ENCODE measurements at places on chromosomes 4 and X.
A peak's percentile ranks its signal among the peaks of the same experiment; 100 is the strongest.

DNA sequence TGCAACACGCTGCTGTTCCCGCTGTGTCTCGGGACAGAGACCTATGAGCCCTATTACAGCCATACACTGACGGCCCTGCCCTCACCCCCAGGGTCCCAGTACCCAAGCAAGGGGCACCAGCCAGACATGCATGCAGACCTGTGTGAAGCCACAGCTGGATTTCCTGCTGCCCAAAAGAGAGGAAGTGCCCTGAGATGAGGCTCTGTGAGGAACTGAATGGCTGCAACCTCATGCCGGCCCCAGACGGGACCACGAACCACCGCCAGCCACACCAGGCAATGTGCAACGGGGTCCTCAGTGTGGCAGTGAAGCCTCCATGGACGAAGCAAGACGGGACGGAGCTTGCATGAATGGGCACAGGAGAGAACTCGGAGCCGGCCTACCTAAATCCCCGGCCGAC is 21.1 kb downstream of the CTBP1 start:
- no peak for DNase-seq

GRCh38 chr4:138579146-138579545 is 337.0 kb upstream of the SLC7A11 start:
- no peak for DNase-seq

DNA sequence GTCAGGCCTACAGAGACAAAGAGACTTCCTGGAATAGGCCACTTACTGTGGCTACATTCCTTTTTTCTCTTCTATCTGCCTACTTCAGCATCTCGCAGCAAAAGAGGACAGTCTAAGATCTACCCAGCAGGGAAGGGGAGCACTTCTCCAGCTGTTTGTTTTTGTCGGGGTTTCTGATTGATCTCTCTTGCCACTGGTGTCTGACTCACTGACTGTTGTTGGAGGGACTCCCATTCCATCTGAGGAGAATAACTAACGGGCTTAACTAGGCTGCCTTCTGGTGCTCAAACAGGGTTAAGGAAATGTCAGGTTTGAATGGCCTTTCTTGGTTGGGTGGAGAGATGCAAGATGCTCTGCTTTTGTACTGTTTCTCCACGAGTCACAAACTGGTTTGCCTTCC is 100.2 kb upstream of the TMEM164 start:
- no peak for DNase-seq

- DNase-seq, result no peak
These were observed 14.0 kb downstream of the SORCS2 start for GRCh38 chr4:7206385-7206784.

DNA sequence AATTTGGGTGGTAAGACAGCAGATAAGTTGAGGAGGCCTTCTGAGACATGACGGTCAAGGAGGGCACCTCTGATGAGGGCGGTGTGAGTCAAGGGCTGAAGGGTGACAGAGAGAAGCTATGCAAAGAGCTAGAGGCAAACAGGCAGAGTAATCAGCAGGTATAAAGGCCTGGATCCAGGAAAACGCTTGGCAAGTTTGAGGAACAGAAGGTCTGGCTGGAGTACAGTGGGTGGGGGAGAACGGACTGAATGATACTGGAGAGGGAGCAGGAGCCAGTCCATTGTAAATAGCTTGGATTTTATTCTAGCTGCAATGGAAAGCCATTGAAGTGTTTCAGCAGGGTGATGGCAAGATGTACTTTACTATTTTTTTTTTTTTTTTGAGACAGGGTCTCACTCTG is 39.3 kb downstream of the RAB33B start:
- DNase-seq, result no peak

- DNase-seq, result peak; percentile 18
These were observed 42.4 kb downstream of the FNIP2 start for GRCh38 chr4:158811216-158811540.

GRCh38 chrX:119708936-119709335 is 16.0 kb upstream of the SEPTIN6 start:
- DNase-seq, result no peak

DNA sequence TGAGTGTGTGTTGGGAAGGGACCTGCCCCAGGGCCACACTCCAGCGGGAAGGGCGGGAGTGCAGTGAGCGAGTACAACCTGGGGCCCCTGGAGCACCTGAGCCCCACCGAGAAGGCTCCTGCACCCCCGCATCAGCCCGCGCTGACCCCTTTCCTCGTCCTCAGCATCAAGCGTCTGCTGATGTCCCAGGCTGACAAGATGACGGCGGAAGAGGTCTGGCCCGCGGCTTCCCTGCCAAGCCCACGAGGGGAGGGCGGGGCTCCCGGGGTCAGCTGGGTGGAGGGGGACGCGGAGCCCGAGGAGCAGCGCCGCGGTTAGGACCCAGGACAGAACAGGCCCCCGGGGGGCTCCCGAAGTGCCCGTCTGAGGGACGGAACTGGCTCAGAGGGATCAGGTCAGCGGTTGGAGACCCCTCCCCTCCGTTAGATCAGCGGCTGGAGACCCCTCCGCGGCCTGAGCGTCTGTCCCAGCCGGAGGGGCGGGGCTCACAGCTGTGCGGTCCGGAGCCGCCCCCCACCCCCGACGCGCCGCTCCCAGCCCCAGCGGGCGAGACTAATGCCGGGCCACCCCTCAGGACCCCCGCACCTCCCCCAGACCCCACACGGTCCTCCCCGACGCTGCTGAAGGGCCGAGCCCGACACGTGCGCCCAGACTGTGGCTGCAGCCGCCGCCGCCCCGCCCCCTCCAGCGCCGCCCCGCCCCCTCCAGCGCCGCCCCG is 6.7 kb downstream of the MYL5 start:
- DNase-seq, result no peak

GRCh38 chr4:41360214-41360920 is 103.6 kb downstream of the UCHL1 start:
- peak; percentile 27 for DNase-seq

DNA sequence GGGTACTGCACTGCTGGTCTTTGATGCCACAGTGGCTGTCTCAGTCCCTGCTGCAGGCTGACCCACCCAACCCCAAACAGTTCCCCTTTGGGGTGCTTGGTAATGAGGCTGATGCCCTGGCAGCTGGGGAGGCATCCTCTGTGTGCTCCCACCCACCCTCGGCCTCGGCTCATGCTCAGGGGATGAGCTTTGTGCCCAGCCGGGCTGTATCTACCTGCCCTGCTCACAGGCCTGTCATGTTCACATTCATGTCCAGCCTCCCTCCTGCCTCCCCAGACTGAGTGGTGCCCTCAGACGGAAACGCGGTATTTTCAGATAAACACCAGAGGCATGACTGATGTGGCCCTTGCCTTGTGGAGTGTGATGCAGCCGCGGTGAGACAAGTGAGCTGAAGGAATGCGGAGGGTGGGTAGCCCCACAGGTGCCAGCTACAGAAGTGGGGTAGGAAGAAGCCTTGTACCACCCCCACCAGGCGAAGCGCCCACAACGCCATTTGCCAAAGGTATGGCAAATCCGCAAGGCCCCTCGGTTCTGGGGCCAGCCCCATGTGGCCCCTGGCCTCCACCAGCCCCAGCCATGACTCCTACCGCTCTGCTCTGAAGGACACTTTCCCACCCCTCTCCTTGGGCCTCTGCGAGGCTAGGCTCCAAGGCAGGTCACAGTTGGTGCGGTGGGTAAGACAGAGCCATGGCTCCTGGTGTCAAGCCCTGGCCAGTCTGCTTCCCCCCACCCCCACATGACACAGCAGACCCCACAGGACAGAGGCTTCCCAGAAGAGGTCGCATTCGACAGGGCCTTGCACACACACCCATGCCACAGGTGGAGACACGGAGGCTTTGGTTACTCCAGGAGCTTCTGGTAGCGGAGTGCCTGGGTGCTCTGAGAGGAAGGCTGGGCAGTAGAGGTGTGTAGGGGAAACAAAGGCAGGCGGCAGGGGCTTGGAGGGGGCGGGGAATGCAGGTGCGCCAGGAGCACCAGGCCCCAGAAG is 1.8 kb upstream of the RENBP start:
- DNase-seq, result no peak

- no peak for DNase-seq
These were observed 646.1 kb upstream of the FRG1 start for GRCh38 chr4:189294574-189294973.

- no peak for DNase-seq
These were observed 54.1 kb downstream of the APBB2 start for GRCh38 chr4:41160012-41160789.

DNA sequence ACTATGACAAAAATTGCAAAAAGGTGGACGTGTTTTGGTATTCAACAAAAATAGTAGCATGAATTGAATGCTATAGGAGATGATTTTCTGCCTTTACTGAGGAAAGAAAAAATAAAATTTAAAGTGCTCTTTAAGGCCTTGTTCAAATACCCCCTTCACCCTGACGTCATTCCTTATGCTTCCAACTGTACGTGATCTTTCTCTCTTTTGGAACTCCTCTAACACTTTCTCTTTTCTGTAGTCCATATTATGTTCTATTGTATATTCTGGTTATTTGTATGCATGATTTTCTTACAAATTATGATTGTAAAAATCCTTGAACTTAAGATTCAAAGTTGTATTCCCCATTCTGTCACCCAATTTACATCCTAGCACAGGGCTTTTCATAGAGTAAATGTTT is 100.5 kb downstream of the POU4F2 start:
- DNase-seq, result no peak

GRCh38 chr4:55258152-55258865 is 87.7 kb upstream of the SRD5A3 start:
- no peak for DNase-seq
